ENCODE measurements at places on chromosomes 7 and 10. TPM values are rescaled to one million over a fixed set of nuclear protein-coding genes. Genes with fewer than 3 reads are reported as not detected.

The COL13A1 gene
- total RNA-seq, result 9.5 TPM

DNA sequence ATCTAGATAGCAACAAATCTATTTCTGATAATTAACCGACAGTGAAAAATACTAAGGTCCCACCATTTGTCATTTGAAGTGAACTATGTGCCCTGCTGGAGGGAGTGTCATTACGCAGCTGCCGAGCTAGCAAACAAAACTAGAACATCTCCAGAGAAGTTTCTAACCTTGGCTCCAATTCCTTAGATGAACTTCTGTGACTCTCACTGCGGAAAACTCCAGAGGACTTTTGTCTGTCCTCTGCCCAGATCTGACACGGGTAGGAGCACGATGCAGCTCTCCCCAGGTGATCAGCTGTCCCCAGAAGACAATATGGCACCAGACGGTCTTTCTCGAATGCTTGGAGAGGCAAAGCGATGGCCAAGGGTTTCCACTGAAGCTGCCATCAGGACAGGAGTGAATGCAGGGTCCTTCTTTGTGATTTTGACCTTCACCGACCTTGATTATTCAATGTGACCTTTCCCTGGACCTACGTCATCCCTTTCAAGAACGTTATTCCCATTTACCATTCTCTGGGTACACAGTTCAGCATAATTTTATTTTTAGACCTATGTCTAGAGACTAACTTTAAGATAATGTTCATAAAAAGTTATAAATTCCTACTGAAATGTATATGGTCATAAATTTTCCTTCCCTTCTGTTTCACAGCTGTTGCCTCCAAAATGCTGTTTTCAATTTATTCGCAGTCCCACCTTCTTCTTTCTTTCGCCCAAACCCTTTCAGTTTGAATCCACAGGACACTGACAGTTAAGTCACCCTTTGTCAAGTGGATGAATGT is 116.7 kb upstream of the C7orf33 start:
- H3K4me3 ChIP-seq, result peak overlapping the region; percentile 1
- DNase-seq, result no peak
- H3K27ac ChIP-seq, result peak overlapping the region; percentile 81
- no peaks in the 10 kb centered on the region for H3K36me3 ChIP-seq
- H3K4me1 ChIP-seq, result peaks cover 32% of the 10 kb centered on the region

- peaks cover 8% of the 10 kb centered on the region for H3K4me1 ChIP-seq
- H3K27me3 ChIP-seq, result no peaks in the 10 kb centered on the region
- H3K4me3 ChIP-seq, result no peak overlapping the region
- no peaks in the 10 kb centered on the region for H3K36me3 ChIP-seq
- no peak overlapping the region for H3K27ac ChIP-seq
These were observed 78.4 kb upstream of the PALS2 start for GRCh38 chr7:24494832-24495231.

- no peak for DNase-seq
- no peak overlapping the region for H3K4me3 ChIP-seq
- H3K36me3 ChIP-seq, result no peaks in the 10 kb centered on the region
- H3K27ac ChIP-seq, result no peak overlapping the region
These were observed 6.9 kb upstream of the GOLGA7B start for GRCh38 chr10:97842656-97843280.

GRCh38 chr7:140275069-140275965 is 98.5 kb upstream of the KDM7A start:
- H3K27me3 ChIP-seq, result no peaks in the 10 kb centered on the region
- H3K4me3 ChIP-seq, result no peak overlapping the region
- H3K4me1 ChIP-seq, result no peaks in the 10 kb centered on the region
- DNase-seq, result no peak
- no peak overlapping the region for H3K27ac ChIP-seq

The GLI3 gene
- total RNA-seq, result 141 TPM

The STK31 gene
- 0.58 TPM for total RNA-seq

The ZP3 gene
- not detected for total RNA-seq
